Stimulated activated effector memory CD8-positive, alpha-beta T cell treated with anti-CD3 and anti-CD28 coated beads, Interleukin-12 subunit alpha, Interleukin-12 subunit beta, amount 100 ng/mL, for 72 hours (primary cell): ENCODE measurements at places on chromosomes 12 and 14.

- DNase-seq, result no peak
Observed at GRCh38 chr14:58540749-58541632, 96.8 kb upstream of the DACT1 start.

DNA sequence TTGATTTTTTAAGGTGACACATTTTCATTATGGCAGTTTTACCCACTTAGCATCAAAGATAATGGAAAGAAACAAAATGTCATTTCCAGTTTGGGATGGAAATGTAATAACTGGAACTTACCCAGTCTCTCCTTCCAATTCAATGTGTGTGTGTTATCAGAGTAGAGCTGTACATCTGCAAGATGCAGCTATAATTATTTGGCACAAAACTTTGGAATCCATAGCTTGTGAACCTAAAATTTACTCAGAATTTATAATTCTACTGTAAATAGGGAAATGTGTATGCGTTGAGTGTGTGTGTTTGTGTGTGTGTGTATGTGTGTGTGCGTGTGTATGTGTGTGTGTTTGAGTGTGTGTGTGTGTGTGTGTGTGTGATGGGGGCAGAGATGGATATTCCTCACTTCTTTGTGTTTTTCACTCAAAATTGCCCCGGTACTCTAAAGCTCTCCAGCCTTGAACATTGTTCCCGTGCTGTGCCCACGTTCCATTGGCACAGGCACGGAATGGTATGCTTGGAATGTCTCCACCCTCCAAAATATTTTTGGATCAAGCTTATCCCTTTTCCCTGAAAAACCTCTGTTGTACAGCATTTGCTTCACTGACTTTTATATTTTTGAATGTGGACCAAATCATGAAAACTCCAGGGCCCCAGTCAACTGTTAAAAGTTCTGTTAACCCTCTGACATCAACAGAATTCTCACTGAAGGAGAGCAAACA is 150.2 kb upstream of the BMP4 start:
- DNase-seq, result no peak

DNA sequence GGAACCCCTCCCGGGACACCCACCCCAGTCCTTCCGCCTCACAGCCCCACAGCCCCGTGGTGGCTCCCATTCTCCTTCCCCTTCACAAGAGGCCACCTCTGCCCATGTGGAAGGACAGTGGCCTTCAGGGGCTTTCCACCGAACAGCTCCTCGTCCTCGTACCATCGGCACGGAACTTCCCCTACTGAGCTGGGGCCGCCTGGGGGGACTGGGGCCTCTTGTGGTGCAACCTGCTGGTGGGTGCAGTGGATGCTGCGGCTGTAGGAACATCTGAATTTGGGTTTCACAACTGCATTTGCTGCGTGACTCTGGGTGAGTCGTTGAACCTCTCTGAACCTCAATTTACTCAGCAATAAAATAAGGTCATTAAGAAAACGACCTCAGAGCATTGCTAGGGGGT is 50.9 kb downstream of the RFLNA start:
- DNase-seq, result no peak

- DNase-seq, result peak; percentile 60
Observed at GRCh38 chr14:50830932-50831725, at the start of gene NIN. Gene NIN (minus strand): TSS chr14:50831162. CDS start chr14:50822056, 9,106 bp downstream.

GRCh38 chr12:84508851-84509260 is 403.7 kb downstream of the SLC6A15 start:
- DNase-seq, result no peak

DNA sequence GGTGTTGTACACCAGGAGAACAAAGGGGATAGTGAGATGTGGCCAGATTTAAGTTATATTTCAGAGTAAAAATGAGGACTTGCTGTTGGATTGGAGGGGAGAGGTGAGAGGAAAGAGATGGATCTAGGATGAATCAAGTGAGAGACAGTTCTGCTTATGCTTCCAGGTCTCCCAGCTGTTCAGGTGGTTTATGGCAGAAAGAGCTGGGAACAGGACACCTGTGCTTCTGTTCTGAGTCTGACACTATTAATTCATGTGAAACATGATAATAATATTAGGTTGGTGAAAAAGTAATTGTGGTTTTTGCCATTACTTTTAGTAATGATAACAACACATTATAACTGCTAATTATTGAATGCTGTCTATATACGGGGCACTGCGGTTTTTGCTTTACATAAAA is 55.7 kb downstream of the SLC15A5 start:
- DNase-seq, result no peak

DNA sequence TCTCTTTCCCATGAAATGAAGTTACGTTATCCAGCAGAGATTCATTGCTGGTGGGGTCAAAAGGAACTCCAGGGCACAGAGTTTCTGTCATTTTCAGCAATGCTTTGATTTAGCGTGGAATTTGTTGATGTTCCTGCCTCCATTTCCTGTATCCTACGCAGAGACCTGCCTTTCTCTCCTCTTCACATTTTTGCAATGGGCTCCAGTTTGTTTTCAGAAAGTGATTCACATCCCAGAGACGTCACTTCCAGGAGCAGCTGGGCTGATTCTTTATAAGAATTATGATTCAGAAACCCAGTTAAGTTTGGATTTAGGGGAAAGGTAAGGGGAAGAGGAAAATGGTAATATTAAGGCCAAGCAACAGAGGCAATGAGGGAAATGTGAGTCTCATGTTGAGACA is 11.6 kb downstream of the RNASE10 start:
- no peak for DNase-seq
